ENCODE measurements at places on chromosomes 7 and 10. TPM values are rescaled to one million over a fixed set of nuclear protein-coding genes. Genes with fewer than 3 reads are reported as not detected.

SPDYE11 gene
- 0.11 TPM for total RNA-seq

CRYGN gene
- 0.34 TPM for total RNA-seq

SUMF2 gene
- 115 TPM for total RNA-seq

CHPF2 gene
- total RNA-seq = 54.0 TPM

AKR1D1 gene
- total RNA-seq = not detected

PLXNA4 gene
- 3.4 TPM for total RNA-seq

AKR1C4 gene
- not detected for total RNA-seq

- peaks cover 32% of the 10 kb centered on the region for H3K4me1 ChIP-seq
Measured at GRCh38 chr7:55185321-55185802, 166.5 kb downstream of the EGFR start.

- no peak overlapping the region for H3K4me3 ChIP-seq
- peaks cover 5% of the 10 kb centered on the region for H3K27me3 ChIP-seq
- no peaks in the 10 kb centered on the region for H3K4me1 ChIP-seq
- H3K36me3 ChIP-seq = no peaks in the 10 kb centered on the region
- no peak for DNase-seq
- H3K27ac ChIP-seq = no peak overlapping the region
Measured at GRCh38 chr7:142120524-142120923, 9.0 kb downstream of the MGAM2 start.

GRCh38 chr7:21543528-21544302 is 876 bp downstream of the DNAH11 start:
- peaks cover 3% of the 10 kb centered on the region for H3K27me3 ChIP-seq
- peak overlapping the region; percentile 27 for H3K4me3 ChIP-seq
- H3K4me1 ChIP-seq = peaks cover 24% of the 10 kb centered on the region
- DNase-seq = peak; percentile 38

GRCh38 chr7:120395526-120396019 is 122.6 kb downstream of the KCND2 start:
- H3K4me3 ChIP-seq = no peak overlapping the region
- no peaks in the 10 kb centered on the region for H3K4me1 ChIP-seq

DNA sequence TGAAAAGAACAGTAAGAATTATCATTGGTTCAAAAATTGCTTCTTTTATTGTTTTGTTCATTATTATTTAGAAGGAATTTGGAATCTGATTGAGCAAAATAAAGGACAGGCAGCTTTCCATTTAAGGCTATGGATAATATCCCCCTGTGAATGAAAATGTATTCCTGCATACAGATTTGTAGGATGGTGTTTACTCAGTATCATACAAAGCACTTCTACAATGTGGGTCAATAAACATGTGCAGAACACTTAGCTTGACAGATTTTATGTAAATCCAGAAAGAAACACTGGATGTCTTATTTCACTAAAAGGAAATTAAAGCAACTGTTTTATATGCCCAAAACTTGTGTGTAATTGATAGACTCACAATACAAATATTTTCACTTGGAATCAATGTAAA is 189.7 kb downstream of the THSD7A start:
- H3K27me3 ChIP-seq = no peaks in the 10 kb centered on the region
- H3K36me3 ChIP-seq = no peaks in the 10 kb centered on the region
- peaks cover 3% of the 10 kb centered on the region for H3K4me1 ChIP-seq
- H3K4me3 ChIP-seq = no peak overlapping the region

DNA sequence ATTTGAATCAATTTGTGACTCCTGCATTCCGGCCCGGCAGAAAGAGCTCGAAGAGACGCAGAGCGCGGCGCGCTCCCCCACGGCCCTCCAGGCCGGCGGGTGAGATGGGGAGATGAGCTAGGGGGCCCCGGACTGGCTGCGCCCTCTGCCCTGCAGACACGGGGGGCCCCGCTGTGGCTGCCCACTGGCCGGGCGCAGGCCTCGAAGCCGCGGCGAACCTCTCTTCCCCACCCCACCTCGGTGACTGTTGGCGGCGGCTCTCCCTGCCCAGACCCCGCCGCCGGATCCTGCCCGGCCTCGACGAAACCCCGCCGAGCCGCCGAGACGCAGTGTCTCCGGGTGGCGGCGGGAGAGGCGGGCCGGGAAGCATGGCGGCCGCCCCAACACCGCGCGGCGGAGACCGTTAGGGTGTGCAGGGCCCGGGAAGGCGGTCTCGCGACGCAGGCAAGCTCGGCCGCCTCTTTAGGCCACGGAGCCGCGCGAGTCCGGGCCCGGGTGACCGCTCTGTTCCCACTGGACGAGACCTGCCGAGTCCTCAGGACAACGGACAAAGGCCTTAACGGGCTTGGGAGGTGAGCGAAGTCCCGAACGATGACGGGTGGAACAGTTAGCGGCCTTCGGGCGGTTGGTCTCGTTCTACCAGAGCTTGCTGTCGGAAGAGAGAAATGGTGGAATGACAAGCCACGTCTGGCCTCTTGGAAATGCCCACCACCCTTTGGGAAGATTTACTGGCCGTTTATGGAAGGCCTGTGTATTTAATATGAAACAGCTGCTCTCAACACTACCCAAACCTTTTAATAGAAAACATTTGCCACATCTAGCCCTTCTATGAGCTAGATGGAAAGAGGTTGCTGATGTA is 24.3 kb downstream of the NUP42 start:
- H3K4me3 ChIP-seq = peak overlapping the region; percentile 22
- peak; percentile 63 for DNase-seq
- no peaks in the 10 kb centered on the region for H3K27me3 ChIP-seq
- H3K4me1 ChIP-seq = no peaks in the 10 kb centered on the region
- peaks cover 6% of the 10 kb centered on the region for H3K36me3 ChIP-seq
- H3K27ac ChIP-seq = peak overlapping the region; percentile 60

DNA sequence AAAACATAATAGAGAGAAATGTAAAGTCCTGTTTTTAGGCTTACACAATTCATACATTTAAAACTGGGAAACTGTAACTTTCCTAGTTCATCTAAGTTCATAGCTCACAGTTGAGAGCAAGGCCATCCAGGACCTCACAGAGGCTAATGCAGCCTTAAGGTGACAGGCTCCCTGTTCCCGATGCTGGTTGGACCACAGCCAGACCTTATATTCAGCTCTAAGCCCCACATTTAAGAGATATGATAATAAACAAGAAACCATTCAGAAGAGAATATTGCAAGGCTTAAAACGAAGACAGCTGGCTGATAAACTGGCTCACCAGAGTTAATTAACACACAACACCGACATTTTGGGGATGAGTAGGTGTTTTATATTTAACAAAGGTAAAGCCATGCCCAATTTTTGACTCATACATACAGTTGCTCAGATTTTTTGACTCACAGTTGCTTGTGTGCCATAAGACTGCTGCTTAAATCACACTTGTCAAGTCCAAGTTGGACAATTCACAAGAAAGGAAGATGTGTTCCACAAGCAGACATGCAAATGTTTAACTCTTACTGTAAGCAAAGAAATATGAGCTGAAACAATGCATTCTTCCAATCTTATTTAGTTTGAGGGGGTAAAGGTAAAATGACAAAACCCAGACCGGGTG is 41.1 kb upstream of the TMEM213 start:
- no peaks in the 10 kb centered on the region for H3K4me1 ChIP-seq
- H3K4me3 ChIP-seq = no peak overlapping the region
- no peaks in the 10 kb centered on the region for H3K27me3 ChIP-seq
- DNase-seq = no peak
- H3K36me3 ChIP-seq = no peaks in the 10 kb centered on the region

GRCh38 chr7:55140221-55140940 is 121.6 kb downstream of the EGFR start:
- DNase-seq = peak; percentile 81
- no peaks in the 10 kb centered on the region for H3K27me3 ChIP-seq
- no peak overlapping the region for H3K4me3 ChIP-seq
- H3K36me3 ChIP-seq = no peaks in the 10 kb centered on the region
- no peak overlapping the region for H3K27ac ChIP-seq

DNA sequence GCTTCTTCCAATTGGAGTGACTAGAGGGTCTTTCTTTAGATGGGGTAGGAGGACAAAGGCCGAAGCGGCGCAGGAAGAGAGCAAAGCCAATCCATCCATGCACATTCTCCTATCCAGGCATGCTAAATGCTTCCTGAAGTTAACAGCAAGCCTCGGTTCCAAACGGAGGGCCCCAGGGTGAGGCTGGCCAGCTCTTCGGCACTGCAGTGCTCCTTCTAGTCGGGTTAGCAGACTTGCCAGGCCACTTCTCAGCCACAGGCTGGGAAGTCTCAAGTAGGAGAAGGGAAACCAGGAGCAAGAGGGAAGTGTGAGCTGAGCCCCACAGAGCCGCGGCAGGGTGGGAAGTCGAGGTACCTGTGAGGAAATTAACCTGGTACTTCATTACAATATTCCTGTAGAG is 253.8 kb upstream of the INHBA start:
- H3K4me1 ChIP-seq = peaks cover 7% of the 10 kb centered on the region
- no peak overlapping the region for H3K4me3 ChIP-seq
- H3K27me3 ChIP-seq = no peaks in the 10 kb centered on the region
- H3K36me3 ChIP-seq = no peaks in the 10 kb centered on the region
- no peak overlapping the region for H3K27ac ChIP-seq
- DNase-seq = no peak

DNA sequence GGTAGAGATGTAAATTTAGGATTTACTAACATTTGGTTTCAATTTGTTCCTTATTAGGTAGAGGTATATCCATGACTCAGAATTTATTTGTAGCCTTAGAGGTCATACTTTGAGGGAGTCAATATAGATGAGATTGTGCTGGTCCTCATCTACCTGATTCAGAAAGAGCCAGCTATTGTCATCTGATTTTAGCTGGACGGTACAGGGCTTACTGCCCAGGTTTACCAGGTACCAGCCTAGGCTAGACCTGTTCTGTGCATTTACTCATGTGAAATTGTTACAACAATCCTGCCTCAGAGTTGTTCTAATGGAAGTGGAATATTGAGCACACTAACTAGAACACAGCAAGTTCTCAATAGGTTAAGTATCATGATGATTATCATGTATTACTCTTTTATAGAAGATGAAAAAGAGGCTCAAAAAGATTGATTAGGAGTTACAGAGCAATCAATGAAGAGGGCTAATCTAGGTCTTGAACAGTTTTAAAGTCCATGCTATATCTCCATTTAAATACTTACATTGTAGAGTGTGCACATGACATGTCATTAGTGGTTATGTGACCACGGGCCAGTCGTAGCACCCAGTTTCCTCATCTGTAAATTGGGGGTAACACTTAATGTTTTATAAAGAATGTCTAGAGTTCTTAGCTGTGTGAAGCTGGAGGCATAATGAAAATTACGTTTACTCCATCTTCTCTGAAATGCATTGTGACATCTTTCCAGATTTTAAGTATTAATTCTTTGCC is 42.1 kb downstream of the TRIM24 start:
- no peak overlapping the region for H3K27ac ChIP-seq
- DNase-seq = no peak
- peaks cover 1% of the 10 kb centered on the region for H3K36me3 ChIP-seq

DNA sequence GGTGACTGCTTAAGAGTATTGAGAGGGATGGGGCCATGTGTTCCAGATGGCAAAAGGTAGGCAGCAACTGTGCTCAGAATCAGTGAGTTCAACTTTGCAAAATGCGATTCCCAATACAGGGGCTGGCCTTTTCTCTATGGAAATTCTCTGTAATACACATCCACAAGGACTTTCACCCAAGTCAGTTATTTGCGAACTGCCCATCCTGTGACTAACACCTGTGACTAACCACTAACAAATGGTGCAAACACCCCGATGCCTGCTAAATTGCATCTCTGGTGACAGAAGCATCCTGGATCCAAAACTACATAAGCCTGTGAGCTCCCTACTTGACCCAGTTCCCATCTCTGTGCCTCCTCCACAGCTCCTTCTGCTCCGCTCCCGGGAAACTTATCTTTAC is 9.0 kb upstream of the CUZD1 start:
- no peaks in the 10 kb centered on the region for H3K27me3 ChIP-seq
- no peaks in the 10 kb centered on the region for H3K4me1 ChIP-seq
- H3K36me3 ChIP-seq = no peaks in the 10 kb centered on the region
- H3K4me3 ChIP-seq = no peak overlapping the region
- H3K27ac ChIP-seq = no peak overlapping the region
- DNase-seq = no peak

- peaks cover 43% of the 10 kb centered on the region for H3K4me1 ChIP-seq
- H3K4me3 ChIP-seq = no peak overlapping the region
- no peaks in the 10 kb centered on the region for H3K36me3 ChIP-seq
- DNase-seq = no peak
- no peaks in the 10 kb centered on the region for H3K27me3 ChIP-seq
- no peak overlapping the region for H3K27ac ChIP-seq
Measured at GRCh38 chr10:47164126-47164799, 135.7 kb upstream of the GDF10 start.

DNA sequence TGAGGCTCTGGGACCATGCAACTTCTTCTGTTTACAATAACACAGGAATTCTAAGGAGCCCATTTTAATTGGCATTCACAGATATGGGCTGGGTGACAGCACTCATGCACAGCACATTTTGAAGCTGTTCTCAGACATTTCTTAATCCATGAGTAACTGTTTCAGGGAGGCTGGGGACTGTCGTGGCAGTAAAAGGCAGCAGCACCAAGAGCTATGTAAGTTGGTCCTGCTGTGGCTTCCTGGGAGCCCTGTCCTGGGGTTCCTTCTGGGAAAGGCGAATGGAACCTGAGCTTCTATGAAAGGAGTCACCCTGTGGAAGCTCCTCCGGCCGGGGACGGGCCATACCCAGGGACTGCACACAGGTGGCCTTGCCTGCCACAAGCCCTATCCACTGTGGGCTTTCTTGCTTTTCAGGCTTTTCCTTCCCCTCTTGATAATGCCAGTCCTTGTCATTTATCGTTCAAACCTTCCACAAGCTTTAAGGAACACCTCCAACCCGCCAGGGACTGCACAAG is 40.5 kb downstream of the COBL start:
- H3K27ac ChIP-seq = no peak overlapping the region
- no peak for DNase-seq
- H3K4me1 ChIP-seq = peaks cover 10% of the 10 kb centered on the region
- no peak overlapping the region for H3K4me3 ChIP-seq
- no peaks in the 10 kb centered on the region for H3K27me3 ChIP-seq
- H3K36me3 ChIP-seq = no peaks in the 10 kb centered on the region

DNA sequence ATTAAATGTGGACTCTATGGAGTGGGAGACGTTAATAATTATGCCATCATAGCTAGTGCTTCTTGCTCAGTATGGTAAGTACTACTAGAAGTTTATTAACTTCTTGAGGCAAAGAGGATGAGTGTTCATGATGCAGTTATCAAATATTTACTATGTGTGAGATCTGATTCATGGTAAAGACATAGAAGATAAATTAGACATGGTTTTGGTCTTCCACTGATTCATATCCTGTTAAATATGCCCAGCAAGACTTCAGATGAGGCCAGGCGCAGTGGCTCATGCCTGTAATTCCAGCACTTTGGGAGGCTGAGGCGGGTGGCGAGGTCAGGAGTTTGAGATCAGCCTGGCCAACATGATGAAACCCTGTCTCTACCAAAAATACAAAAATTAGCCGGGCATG is 547.1 kb upstream of the ANKRD30A start:
- no peak for DNase-seq
- H3K4me3 ChIP-seq = no peak overlapping the region
- no peaks in the 10 kb centered on the region for H3K27me3 ChIP-seq
- no peaks in the 10 kb centered on the region for H3K36me3 ChIP-seq
- H3K27ac ChIP-seq = no peak overlapping the region
- no peaks in the 10 kb centered on the region for H3K4me1 ChIP-seq

DNA sequence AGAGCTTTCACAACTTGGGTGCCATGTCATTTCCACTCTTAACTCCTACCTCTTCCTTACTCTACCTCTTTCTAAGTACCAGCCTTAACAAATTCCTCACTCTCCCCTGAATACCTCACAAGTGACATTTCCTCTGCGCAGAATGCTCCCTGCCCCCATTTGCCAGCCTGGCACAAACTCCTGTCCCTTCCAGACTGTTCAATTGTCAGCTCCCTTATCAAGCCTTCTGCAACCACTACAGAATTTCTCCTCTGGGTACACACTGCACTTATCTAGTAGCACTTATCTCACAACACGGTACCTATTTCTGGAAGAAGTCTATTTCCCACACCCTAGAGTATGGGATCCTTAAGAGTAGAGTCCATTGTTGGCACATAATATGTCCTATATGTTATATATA is 39.1 kb upstream of the ANAPC16 start:
- H3K27ac ChIP-seq = no peak overlapping the region
- no peak for DNase-seq
- no peaks in the 10 kb centered on the region for H3K27me3 ChIP-seq
- H3K4me3 ChIP-seq = no peak overlapping the region

All from lung (tissue), 17 donors.